NCI-H187 treated with DMSO at 0.1 percent for 48 hours (cell line): ENCODE measurements at places on chromosomes 6 and 20.

- no peak for DNase-seq
Measured at GRCh38 chr20:50230871-50231560, 40.4 kb downstream of the CEBPB start.

DNA sequence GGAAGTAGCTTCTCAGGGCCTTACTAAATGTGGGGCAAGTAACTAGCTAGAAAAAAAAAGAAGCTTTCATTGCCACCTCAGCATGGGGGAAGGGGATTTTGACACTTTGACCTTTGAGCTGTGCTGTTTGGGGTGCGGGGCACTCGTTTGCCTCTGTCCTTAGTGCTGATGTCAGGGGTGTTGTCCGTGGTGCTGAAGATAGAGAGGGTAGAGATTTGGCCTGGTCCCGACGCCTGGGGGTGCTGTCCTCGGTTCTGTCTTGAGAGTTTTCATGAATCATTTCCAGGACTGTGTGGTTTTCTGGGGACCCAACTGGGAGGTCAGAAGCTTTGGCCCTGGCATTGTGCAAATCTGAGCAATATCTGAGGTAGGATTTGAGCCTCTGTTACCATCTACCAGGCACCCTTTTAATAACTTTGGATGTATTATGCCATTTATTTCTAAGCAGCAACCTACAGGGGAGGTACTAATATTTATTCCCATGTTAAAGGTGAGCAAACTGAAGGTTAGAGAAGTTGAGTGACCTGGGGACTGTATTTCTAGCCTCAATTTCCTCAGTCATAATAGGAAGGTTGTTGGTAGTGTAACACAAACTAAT, 78.0 kb downstream of the DLGAP4 start:
- no peak for DNase-seq

DNA sequence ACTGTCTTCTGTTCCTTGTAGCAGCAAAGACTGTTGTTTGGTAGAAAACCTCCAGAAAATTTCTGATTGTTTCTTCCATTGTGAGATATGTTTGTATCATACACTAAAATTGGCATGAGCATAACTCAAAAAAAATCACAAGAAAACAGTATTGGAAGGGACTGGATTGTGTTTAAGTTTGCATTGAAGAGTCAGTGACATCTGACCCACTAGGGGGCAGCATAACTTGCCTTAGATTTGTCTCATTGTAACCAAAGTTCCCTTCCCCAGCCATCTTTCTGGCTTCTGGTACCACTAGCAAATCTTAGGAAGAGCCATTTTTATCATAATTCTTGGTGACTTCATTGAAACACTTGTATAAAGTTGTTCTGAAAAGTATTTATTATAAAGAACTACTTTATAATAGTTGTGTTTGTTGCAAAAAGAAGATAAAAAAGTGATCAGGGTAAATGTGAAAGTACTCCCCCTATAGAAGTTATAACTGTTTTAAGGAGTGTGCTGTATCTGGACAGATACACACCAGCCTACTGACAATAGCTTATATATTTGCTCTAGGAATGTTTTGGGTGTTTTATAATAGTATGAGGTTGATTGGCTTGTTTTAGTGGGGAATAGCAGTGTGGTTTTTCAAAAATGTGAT, 7.7 kb downstream of the CSTF1 start:
- no peak for DNase-seq

DNA sequence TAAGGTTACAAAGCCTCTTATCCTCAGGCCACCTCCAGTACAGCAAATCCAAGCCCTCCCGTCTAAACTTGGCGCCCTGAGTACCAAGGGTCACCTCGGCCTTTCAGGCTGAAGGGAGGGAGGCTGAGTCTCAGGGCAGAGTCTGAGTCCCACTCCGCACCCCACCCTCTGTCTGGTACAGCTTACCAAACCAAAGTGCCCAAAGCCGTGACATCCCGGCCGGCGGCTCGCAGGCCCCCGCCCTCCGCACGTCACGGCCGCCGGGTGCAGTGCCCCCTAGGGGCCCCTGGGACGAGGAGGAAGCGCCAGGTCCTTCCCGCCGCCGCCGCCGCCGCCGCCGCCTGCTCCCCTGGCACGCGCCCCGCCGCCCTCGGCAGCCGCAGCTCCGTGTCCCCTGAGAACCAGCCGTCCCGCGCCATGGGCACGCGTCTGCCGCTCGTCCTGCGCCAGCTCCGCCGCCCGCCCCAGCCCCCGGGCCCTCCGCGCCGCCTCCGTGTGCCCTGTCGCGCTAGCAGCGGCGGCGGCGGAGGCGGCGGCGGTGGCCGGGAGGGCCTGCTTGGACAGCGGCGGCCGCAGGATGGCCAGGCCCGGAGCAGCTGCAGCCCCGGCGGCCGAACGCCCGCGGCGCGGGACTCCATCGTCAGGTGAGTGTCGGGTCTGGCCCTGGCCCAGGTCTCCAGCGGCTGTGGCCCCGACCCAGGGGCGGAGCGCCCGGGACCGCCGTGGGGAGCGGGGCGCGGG, at the start of gene MTHFD1L:
TSS of gene MTHFD1L (plus strand) at position 297 of the 741 bp plus-strand sequence. CDS start at position 418, 121 bp downstream.
- DNase-seq, result no peak

DNA sequence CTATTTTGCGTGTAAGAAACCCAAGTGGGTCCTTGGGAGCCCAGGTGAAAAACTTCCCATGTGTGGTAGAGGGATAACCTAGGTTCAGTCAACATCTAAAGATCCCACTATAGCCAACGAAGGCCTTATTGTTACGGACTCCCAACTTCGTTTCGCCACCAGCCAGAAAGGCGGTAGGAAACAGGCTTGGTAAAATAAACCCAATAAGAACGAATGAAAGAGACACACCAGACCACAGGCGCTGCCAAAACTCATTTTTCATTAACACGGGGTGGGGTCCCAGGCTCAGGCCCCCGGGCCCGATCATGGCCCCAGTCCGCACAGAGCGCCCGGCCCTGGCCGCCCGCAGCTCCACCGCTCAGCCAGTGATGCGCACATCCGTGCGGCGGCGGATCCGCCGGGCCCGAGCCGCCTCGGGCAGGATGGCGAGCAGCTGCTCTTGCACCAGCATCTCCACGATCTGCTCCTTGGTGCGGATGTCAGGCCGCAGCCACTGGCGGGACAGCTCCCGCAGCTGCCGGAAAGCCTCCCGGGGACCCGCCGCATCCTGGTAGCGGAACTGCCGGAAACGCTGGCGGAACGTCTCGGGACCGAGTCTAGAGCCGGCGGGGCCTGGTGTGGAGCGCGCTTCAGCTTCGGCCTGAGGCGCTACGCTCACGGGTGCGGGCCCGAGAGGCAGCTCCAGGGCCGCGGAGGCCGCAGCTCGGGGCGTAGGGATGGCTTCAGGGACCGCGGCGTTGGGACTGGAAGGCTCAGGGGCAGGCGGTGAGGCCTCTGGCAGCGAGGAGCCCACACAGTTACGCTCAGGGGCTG, 709 bp downstream of the SCAND1 start:
- DNase-seq, result no peak

DNA sequence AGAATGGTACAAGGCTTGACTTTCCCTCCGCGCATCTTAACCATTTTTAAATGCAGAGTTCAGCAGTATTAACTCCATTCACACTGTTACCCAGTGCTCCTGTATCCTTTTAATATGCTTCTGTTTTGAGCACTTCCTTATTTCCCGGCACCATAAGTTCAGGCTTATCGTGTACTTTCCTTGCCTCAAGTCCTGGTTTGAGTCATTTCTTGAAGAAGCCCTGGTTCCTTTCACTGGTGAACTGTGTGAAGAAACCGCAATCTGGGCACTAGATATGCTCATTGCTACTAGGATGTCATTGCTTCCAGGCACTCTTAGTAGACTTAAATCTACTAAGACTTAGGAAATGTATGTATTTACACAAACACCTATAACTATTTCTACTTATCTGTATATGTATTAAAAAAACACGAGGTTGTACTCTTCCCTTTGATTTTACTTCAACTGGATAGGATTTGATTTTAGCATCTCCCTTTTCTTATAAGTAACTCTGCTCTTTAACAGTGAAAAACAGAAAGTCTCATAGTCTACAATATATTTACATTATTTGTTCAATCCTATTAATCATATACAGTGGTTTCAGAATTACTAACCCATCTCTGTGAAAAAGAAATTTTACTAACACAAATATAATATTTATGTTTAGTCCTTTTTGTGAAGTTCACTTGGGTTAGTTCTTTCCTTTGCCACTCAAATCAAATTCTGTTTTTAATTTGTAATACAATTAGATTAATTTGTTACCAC, 135.5 kb downstream of the CDKAL1 start:
- DNase-seq, result no peak

- DNase-seq, result no peak
Measured at GRCh38 chr6:130671119-130671518, 156.1 kb upstream of the SMLR1 start.

DNA sequence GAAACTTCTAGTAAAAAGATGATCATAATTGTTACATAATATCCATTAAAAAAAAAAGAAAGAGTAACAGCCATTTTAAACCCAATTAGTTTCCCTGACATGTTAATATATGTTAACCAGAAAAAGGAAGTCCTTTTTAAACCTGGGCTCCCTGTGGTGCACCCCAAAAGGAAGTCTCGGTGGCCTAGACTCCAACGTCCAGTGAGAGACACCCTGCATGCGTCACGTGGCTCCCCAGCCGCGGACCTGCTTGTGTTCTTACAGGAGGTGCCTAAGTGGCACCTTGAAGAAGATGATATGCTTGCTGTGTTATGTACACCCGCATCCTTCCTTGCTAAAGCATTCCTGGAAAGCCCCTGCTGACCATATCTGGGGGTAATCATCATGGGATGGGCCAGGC, 50.1 kb downstream of the FOXC1 start:
- DNase-seq, result no peak

DNA sequence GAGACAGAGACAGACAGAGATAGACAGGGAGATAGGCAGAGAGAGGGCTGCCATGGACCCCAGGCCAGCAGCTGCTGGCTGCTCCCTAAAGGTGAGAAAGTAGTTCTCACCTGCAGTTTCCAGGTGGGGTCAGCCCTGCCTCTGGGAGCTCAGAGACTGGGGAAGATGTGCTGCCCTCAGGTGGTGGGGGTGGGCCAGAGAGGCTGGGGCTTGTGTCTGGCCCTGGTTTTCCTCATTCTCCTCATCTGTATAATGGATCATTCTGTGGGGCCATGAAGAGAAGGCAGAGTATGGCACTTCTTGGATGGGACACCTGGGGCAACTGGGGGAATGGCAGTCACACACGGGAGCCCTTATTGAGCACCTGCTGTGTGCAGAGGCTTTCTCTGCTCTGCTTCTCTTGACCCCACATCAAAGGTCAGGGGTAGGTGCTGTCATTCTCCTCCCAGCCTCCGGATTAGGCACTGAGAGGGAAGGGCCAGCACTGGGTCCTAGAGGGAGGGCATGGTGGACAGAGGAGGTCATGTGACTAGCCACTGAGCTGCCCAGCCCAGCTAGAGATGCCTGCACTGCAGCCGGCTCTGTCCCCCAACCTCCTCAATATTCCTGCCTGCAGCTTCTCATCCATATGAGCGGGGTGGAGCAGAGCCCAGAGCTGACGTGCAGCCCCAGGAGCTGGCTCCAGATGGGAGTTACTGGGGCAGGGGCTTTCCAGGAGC, 4.1 kb downstream of the ANGPT4 start:
- DNase-seq, result no peak

DNA sequence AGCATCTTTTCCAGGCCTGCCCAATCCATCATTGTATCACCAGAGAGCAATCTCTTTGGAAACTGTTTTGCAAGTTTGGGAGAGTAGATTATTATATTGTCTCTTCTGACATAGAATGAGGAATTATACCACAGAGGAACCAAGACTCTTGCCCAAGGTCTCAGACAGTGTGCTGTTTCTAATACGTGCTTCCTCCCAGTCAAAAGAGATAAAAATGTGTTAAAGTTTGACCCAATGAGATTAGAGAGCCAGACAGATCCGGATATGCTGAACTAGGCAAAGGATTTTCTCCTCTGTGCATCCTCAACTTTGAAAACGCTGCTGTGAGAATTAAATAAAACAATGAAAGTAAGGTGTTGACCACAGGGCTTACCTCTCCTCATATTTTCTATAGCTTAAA, 18.6 kb upstream of the NT5E start:
- DNase-seq, result no peak

DNA sequence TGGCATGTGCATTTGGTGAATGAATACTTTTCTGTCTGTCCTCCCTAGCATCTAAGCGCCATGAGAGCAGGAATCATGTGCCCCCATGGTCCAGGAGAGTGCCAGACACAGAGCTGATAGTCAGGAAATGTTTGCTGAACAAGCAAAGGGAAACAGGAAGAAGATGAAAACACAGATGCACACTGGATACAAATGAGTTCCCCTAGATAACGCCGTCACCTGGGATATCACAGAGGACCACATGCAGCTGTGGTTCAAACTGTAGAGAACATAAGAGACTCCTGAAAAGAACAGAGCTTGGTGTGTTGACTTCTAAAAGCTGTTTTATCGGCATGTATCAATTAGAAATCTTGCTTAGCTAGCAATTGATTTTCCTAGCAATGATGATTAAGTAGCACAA, 293.7 kb downstream of the BTBD3 start:
- no peak for DNase-seq

DNA sequence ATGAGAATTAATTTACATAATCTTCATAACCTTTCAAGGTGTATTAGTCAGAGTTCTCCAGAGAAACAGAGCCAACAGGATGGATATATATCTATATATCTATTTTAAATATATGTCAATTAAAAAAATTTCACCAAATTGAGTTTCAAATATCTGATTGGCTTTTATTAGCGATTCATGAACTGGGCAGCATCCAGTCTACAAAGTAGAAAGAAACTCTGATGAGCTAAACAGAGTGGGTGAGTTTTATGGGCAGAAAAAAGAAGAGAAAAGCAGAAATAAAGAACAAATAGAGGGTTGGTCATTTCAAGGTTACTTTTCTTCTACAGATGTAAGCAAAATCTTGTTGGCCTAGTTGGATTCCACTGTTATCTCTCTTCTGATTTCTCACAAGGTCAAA, 29.0 kb upstream of the BTBD3 start:
- no peak for DNase-seq

DNA sequence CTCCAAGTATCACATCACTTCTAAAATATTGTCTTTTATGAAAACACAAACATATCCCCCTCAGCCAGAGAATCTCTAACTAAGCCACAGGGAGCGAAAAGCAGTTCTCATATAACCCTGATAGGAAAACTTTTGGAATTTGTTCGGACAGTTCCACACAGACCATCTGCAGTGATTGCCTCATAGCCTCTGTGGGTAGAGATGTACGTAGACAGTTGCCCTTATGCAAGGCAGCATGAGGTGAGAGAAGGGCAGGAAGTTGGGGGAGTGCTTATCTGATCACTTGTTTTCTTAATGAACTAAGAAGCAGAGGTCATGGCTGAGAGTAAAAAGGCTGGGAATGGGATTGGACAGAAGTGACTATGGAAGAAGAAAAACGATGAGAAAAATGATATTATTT, 39.6 kb downstream of the SLC23A2 start:
- no peak for DNase-seq

DNA sequence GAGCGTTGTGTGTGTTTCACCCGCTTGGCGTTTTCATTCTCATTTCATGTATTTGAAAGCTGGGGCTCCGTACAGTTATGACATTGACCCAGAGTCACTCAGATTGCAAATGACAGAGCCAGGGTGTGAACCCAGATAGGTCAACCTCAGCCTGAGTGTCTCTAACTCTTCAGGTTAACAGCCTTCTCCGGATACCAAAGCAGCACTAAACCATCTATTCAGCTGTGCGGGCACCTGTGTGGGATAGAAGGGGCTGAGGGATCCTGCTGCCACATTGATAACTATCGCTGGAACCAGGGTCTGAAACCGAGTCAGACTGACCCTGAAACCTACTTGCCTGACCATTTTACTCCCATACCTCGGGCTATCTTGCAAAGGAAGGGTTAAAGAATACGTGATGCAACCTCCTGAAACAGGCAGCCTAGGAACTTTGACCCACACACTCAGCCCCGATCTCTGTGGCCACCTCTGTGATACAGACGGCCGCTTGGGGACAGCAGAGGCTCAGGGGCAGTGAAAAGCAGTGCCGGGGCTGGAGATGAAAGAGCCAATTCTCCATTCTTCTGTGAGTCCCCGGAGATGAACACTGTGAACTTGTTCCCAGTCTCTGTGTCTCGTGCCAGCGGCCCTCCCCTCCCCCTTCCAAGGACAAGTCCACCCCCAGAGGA, 233.5 kb upstream of the QKI start:
- DNase-seq, result no peak
